GM23248 (cell line): ENCODE measurements at places on chromosomes 12 and 14. TPM values are rescaled to one million over a fixed set of nuclear protein-coding genes. Genes with fewer than 3 reads are reported as not detected.

The STAB2 gene
- not detected in 2 replicates for total RNA-seq

The ATP5MC2 gene
- 191 and 257 TPM in 2 replicates for total RNA-seq

The TMEM63C gene
- not detected in 2 replicates for total RNA-seq

The FAR2 gene
- 2.1 and 6.1 TPM in 2 replicates for total RNA-seq

The TROAP gene
- 4.4 and 6.2 TPM in 2 replicates for total RNA-seq

The SLC38A2 gene
- total RNA-seq = 1,383 and 1,539 TPM in 2 replicates

The TRMT61A gene
- total RNA-seq = 13.2 and 15.0 TPM in 2 replicates

The KRT2 gene
- not detected in 2 replicates for total RNA-seq

The SLC39A5 gene
- total RNA-seq = not detected in 2 replicates

The NYNRIN gene
- 3.7 and 4.4 TPM in 2 replicates for total RNA-seq

The SLC17A8 gene
- not detected in 2 replicates for total RNA-seq

The TMTC3 gene
- total RNA-seq = 59.1 and 96.9 TPM in 2 replicates

The TRHDE gene
- total RNA-seq = 2.8 and 9.2 TPM in 2 replicates

The EGLN3 gene
- total RNA-seq = 0.22 TPM in 1 of 2 replicates, not detected in the other

The ATG2B gene
- 10.0 and 10.7 TPM in 2 replicates for total RNA-seq

The ART4 gene
- total RNA-seq = not detected in 2 replicates

The PPP1R1A gene
- total RNA-seq = not detected in 2 replicates

The KLC1 gene
- 339 and 410 TPM in 2 replicates for total RNA-seq

The FAM234B gene
- total RNA-seq = 5.0 and 6.4 TPM in 2 replicates

The ALX1 gene
- total RNA-seq = 0.13 TPM in 1 of 2 replicates, not detected in the other

The ZBTB39 gene
- 2.9 and 3.9 TPM in 2 replicates for total RNA-seq

The MAP1LC3B2 gene
- 0.32 and 0.63 TPM in 2 replicates for total RNA-seq

The VWF gene
- not detected in 2 replicates for total RNA-seq

The CFAP54 gene
- 0.32 and 2.0 TPM in 2 replicates for total RNA-seq

The ANG gene
- total RNA-seq = 3.6 and 3.8 TPM in 2 replicates

The TAS2R43 gene
- 0.63 TPM in 1 of 2 replicates, not detected in the other for total RNA-seq

The TEX52 gene
- not detected in 2 replicates for total RNA-seq

The RFX4 gene
- total RNA-seq = not detected in 2 replicates

The TSPAN8 gene
- not detected in 2 replicates for total RNA-seq

The AQP5 gene
- total RNA-seq = not detected in 2 replicates

The CCDC175 gene
- total RNA-seq = not detected in 2 replicates

The HRK gene
- not detected in 2 replicates for total RNA-seq

The FAM90A1 gene
- not detected in 2 replicates for total RNA-seq

The AQP2 gene
- not detected in 2 replicates for total RNA-seq

The PZP gene
- not detected in 2 replicates for total RNA-seq

The SERPINA10 gene
- not detected in 2 replicates for total RNA-seq

The PLEKHH1 gene
- total RNA-seq = under 0.01 TPM in 1 of 2 replicates, not detected in the other

The KRT86 gene
- total RNA-seq = 0.11 TPM in 1 of 2 replicates, not detected in the other

The TTC6 gene
- not detected in 2 replicates for total RNA-seq

The ZBTB42 gene
- total RNA-seq = 2.4 and 6.2 TPM in 2 replicates

The PRKD1 gene
- total RNA-seq = 21.0 and 24.2 TPM in 2 replicates

The POTEM gene
- total RNA-seq = not detected in 2 replicates

The HOXC9 gene
- 2.5 and 3.7 TPM in 2 replicates for total RNA-seq

The ABCC9 gene
- total RNA-seq = 41.7 and 44.3 TPM in 2 replicates

The C12orf57 gene
- total RNA-seq = 261 and 264 TPM in 2 replicates

The OVCH1 gene
- 0.13 TPM in 1 of 2 replicates, not detected in the other for total RNA-seq

The AQP6 gene
- total RNA-seq = not detected in 2 replicates

The KRT5 gene
- total RNA-seq = not detected in 2 replicates

The SMCO2 gene
- total RNA-seq = not detected in 2 replicates

The NTF3 gene
- total RNA-seq = 1.0 and 4.8 TPM in 2 replicates

The CLEC4C gene
- total RNA-seq = not detected in 2 replicates

The PRIMA1 gene
- total RNA-seq = 0.43 TPM in 1 of 2 replicates, not detected in the other

The MUCL1 gene
- not detected in 2 replicates for total RNA-seq

The KLHL33 gene
- not detected in 2 replicates for total RNA-seq

The GLTP gene
- total RNA-seq = 62.2 and 96.5 TPM in 2 replicates

The TBC1D30 gene
- total RNA-seq = not detected in 2 replicates

The C14orf39 gene
- not detected in 2 replicates for total RNA-seq

The CIROP gene
- not detected in 2 replicates for total RNA-seq
